ENCODE measurements at places on chromosomes 2 and 18. TPM values are rescaled to one million over a fixed set of nuclear protein-coding genes. Genes with fewer than 3 reads are reported as not detected.

MYCN gene
- not detected for total RNA-seq

IL36A gene
- total RNA-seq = not detected

CPS1 gene
- total RNA-seq = 25.3 TPM

INHA gene
- not detected for total RNA-seq

TTN gene
- under 0.01 TPM for total RNA-seq

KCNG2 gene
- not detected for total RNA-seq

TUBB8B gene
- total RNA-seq = not detected

AGXT gene
- total RNA-seq = not detected

UGT1A6 gene
- total RNA-seq = not detected

STARD6 gene
- total RNA-seq = not detected

TEKT4 gene
- total RNA-seq = not detected

REV1 gene
- total RNA-seq = 44.3 TPM

ADRA2B gene
- 0.12 TPM for total RNA-seq

HOXD4 gene
- 10.5 TPM for total RNA-seq

VAMP5 gene
- total RNA-seq = 32.5 TPM

DUSP11 gene
- 35.8 TPM for total RNA-seq

OSBPL6 gene
- 5.5 TPM for total RNA-seq

RAB6C gene
- total RNA-seq = not detected

SMIM21 gene
- not detected for total RNA-seq

TTR gene
- 0.61 TPM for total RNA-seq

MLPH gene
- 13.0 TPM for total RNA-seq

CFAP210 gene
- total RNA-seq = not detected

RBM44 gene
- total RNA-seq = 0.49 TPM

NHEJ1 gene
- 22.2 TPM for total RNA-seq

PCARE gene
- total RNA-seq = not detected

MAP2 gene
- 23.2 TPM for total RNA-seq

ASTL gene
- not detected for total RNA-seq

SIX2 gene
- total RNA-seq = 0.65 TPM

GALNT13 gene
- total RNA-seq = 0.12 TPM

PSTPIP2 gene
- total RNA-seq = 3.9 TPM

SRD5A2 gene
- 11.4 TPM for total RNA-seq

FBXO15 gene
- total RNA-seq = not detected

ABHD1 gene
- total RNA-seq = 0.24 TPM

All from hair follicle dermal papilla cell (primary cell).